ENCODE measurements at places on chromosomes 4 and X. TPM values are rescaled to one million over a fixed set of nuclear protein-coding genes. Genes with fewer than 3 reads are reported as not detected.

The ZNF711 gene
- total RNA-seq, result 6.8 TPM

GRCh38 chr4:7340553-7341433, 93.9 kb downstream of the PSAPL1 start:
- H3K27me3 ChIP-seq, result no peaks in the 10 kb centered on the region
- no peak overlapping the region for H3K4me3 ChIP-seq
- H3K4me1 ChIP-seq, result peaks cover 2% of the 10 kb centered on the region
- no peak overlapping the region for H3K27ac ChIP-seq
- no peaks in the 10 kb centered on the region for H3K36me3 ChIP-seq
- no peak for DNase-seq

The IGFBP7 gene
- 129 TPM for total RNA-seq

The MAMLD1 gene
- total RNA-seq, result 4.0 TPM

The TRO gene
- 3.6 TPM for total RNA-seq

GRCh38 chr4:28388471-28388870, 1527.8 kb downstream of the STIM2 start:
- H3K27me3 ChIP-seq, result no peaks in the 10 kb centered on the region
- no peak for DNase-seq
- H3K4me3 ChIP-seq, result no peak overlapping the region
- no peaks in the 10 kb centered on the region for H3K36me3 ChIP-seq

DNA sequence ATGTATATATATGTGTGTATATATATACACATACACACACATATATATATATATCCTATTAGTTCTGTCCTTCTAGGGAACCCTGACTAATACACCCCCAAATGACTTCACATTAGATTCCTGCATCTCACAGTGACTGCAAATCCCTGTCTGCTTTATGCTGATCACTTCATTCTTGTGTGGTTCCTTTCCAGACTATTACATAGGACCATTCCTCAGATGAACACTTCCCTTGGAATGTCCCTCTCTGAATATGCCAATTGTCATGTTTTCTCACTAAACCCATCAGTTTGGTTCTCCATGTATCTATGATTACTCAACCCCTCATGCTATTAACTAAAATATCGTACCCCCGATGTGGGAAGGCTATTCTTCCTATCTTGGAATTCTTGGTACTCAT, 605.2 kb upstream of the NR3C2 start:
- H3K36me3 ChIP-seq, result no peaks in the 10 kb centered on the region
- no peaks in the 10 kb centered on the region for H3K4me1 ChIP-seq
- no peak overlapping the region for H3K4me3 ChIP-seq
- DNase-seq, result no peak

GRCh38 chrX:74292808-74293123, 11.2 kb upstream of the ZCCHC13 start:
- no peaks in the 10 kb centered on the region for H3K36me3 ChIP-seq
- peak overlapping the region; percentile 91 for H3K27ac ChIP-seq
- peak overlapping the region; percentile 64 for H3K4me3 ChIP-seq
- no peaks in the 10 kb centered on the region for H3K27me3 ChIP-seq
- peaks cover 5% of the 10 kb centered on the region for H3K4me1 ChIP-seq
- no peak for DNase-seq

DNA sequence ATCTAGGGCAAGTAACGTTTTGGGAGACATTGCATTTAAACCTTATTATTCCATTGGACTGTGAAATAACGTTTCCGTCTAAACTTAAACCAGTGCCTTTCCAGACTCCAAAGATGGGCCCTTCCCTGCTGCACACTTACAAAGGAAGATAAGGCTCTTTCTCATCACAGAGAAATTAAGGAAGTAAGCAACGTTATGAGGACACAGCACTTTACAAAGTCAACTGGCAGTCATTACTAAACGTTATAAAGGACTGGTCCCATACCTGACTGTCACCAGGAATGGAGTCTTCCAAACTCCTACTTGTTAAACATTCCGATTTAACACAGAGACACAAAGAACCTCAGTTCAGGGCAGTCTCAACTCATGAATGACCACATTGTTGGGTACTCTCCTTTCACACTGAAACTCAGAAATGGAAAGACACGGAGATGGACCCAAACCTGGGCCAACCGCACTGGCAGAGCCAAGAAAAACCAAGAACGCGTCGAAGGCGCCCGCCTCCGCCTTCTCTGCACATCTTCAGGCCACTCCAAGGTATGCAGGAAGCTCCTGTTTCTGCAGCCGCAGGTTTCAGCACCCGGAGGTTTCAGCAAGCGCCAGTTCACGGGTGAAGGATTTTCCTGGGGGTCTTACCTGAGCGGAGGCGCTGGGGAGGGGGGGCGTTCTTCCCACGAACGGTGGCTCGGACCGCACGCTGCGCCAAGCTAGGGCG, 670 bp downstream of the PAPSS1 start:
- no peak for DNase-seq
- H3K4me3 ChIP-seq, result peak overlapping the region; percentile 72
- no peaks in the 10 kb centered on the region for H3K27me3 ChIP-seq
- H3K4me1 ChIP-seq, result peaks cover 23% of the 10 kb centered on the region
- peak overlapping the region; percentile 80 for H3K27ac ChIP-seq

- no peak overlapping the region for H3K4me3 ChIP-seq
- no peaks in the 10 kb centered on the region for H3K4me1 ChIP-seq
- no peak overlapping the region for H3K27ac ChIP-seq
- H3K36me3 ChIP-seq, result no peaks in the 10 kb centered on the region
These were observed 592.4 kb downstream of the GLUD2 start for GRCh38 chrX:121639781-121640180.

The CCNI gene
- total RNA-seq, result 166 TPM

GRCh38 chr4:145731028-145731427, 51.1 kb downstream of the C4orf51 start:
- no peaks in the 10 kb centered on the region for H3K36me3 ChIP-seq
- peaks cover 46% of the 10 kb centered on the region for H3K4me1 ChIP-seq
- DNase-seq, result no peak
- H3K4me3 ChIP-seq, result no peak overlapping the region
- H3K27ac ChIP-seq, result no peak overlapping the region
- H3K27me3 ChIP-seq, result no peaks in the 10 kb centered on the region

GRCh38 chrX:7106649-7107048, 40.9 kb upstream of the STS start:
- peaks cover 6% of the 10 kb centered on the region for H3K4me1 ChIP-seq
- H3K4me3 ChIP-seq, result no peak overlapping the region
- no peaks in the 10 kb centered on the region for H3K27me3 ChIP-seq
- H3K36me3 ChIP-seq, result no peaks in the 10 kb centered on the region
- no peak for DNase-seq

The MAPK10 gene
- total RNA-seq, result 16.8 TPM

The ATP2B3 gene
- total RNA-seq, result not detected

DNA sequence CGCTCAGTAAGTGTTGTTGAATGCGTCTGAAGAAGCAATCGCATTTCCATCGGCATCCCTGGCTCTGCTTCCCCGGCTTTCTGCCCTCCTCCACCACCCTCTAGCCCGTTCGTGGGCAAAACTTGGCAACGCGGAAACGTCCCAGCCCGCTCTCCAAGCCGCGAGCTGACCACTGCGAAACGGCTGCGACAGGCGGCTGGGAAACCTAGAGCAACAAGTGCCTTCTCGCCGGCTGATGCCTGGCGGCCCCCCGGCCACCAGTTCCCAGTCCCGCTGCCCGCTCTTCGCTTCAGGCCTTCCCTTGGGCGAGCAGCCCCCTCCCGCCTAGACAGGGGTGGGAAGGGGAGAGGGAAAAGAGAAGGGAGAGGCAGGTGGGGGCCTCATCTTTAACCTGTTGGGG, 837 bp downstream of the CITED1 start:
- peaks cover 26% of the 10 kb centered on the region for H3K27me3 ChIP-seq
- H3K4me3 ChIP-seq, result peak overlapping the region; percentile 61
- peaks cover 39% of the 10 kb centered on the region for H3K4me1 ChIP-seq
- DNase-seq, result no peak

The CRLF2 gene
- 0.31 TPM for total RNA-seq

The PPEF2 gene
- not detected for total RNA-seq

The CNGA1 gene
- total RNA-seq, result 8.9 TPM

The PABPC5 gene
- 0.38 TPM for total RNA-seq

DNA sequence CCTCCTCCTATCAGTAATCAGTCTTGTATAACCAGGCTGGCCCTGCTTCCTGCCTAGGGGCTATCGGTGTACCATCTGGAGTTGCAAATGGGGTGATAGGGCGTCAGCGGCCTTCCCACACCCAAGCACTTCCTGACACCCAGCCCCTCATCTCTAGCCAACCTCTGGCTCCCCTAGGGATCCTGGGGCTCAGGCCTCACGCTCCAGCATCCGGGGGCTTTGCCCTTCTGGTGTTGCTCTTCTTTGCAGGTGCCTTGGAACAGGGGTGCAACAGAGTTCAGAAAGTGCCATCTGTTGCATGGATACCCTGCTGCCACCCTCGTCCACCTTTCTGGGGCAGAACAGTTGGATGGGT, 4.1 kb downstream of the IL9R start:
- no peak overlapping the region for H3K4me3 ChIP-seq
- no peaks in the 10 kb centered on the region for H3K27me3 ChIP-seq
- H3K4me1 ChIP-seq, result no peaks in the 10 kb centered on the region
- H3K36me3 ChIP-seq, result no peaks in the 10 kb centered on the region

The EBP gene
- total RNA-seq, result 43.4 TPM

GRCh38 chrX:47877327-47877726, 40.6 kb downstream of the ZNF81 start:
- no peaks in the 10 kb centered on the region for H3K4me1 ChIP-seq
- DNase-seq, result no peak
- H3K4me3 ChIP-seq, result no peak overlapping the region
- H3K36me3 ChIP-seq, result no peaks in the 10 kb centered on the region
- H3K27ac ChIP-seq, result no peak overlapping the region

DNA sequence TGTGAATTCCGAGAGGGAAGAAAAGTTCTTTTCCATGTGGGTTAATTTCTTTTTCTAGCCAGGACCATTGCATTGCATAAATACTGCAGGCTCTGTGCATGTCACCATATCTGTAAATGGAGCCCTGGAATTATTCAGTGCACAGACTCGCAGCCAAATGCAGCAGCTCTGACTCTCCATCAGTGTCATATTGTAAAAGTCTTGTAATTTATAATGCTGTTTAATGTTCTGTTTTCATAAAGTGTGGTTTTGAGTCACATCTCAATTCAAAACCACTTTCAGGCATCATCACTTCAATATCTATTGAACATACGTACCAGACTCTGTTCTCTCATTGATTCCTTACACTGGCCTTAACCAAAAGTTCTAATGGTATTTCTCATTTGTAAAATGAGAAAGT, 193.9 kb upstream of the RPL34 start:
- no peak overlapping the region for H3K4me3 ChIP-seq
- H3K4me1 ChIP-seq, result no peaks in the 10 kb centered on the region
- DNase-seq, result no peak

DNA sequence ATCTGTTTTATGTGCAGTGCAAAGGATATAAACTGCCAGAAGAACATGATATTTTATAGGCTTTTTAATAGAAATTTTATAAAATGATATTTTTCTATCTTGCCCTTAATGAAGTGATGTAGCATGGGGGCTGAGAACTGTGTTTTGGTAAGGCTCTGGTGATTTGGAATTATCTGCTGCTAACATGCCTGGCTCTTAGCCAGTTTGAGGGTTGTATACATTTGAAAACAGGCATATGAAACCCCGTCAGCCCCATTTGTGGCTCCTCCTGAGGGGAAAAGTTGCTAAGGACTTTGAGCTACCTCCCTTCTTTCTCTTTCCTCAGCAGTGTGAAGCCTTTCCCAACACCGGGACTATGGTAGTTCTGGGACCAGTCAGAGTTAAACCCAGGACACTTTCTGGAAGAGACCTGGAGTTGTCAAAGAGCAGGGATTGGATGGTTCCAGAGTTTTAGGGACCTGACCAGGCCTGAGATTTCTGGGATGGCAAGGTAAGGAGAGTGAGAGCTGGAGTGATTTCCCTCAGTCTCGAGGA, 4.7 kb downstream of the SFRP2 start:
- no peak for DNase-seq
- H3K27me3 ChIP-seq, result peaks cover 31% of the 10 kb centered on the region
- no peak overlapping the region for H3K27ac ChIP-seq

The KLHL15 gene
- total RNA-seq, result 8.4 TPM

The GAGE2A gene
- not detected for total RNA-seq

DNA sequence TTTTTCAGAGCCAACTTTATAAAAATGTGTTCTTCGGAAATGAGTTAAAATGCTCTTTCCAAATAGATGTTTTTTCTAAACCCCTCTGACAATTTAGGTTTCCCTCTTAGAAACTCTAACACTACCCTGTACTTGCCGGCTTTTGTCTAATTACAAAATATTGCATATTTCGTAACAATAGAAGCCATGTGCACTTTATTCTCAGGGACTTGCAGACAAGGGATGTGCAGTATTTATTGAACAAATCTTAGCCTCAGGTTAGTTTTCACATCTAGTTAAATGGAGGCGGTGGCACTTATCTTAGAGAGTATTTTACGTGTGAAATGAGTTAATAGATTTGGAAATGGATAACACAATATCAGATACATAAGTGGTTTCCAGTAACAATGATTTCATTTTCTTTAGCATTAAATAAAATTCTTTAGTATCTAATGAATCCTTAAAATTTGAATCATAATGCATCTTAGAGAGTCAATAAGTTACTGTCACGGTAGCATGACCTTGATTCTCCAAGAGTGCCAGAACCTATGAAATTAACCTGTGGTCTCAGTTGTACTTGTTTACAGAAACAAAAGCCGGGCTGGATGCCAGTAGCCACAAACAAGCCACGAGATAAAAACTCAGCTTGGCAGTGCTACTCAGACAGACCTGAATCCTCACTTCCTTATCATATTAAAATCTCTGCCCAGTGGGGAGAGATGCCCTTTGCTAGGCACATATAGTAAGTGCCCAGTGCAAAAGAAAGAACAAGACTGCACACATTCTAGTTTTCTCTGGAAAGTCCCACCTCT, 772 bp upstream of the PABPC4L start:
- H3K4me3 ChIP-seq, result peak overlapping the region; percentile 65
- H3K27me3 ChIP-seq, result no peaks in the 10 kb centered on the region
- H3K4me1 ChIP-seq, result peaks cover 14% of the 10 kb centered on the region
- no peaks in the 10 kb centered on the region for H3K36me3 ChIP-seq
- no peak for DNase-seq

- H3K27me3 ChIP-seq, result no peaks in the 10 kb centered on the region
- H3K4me3 ChIP-seq, result no peak overlapping the region
- peaks cover 15% of the 10 kb centered on the region for H3K4me1 ChIP-seq
- no peak for DNase-seq
These were observed 21.1 kb downstream of the NOP14 start for GRCh38 chr4:2942037-2942531.

The GRIA3 gene
- total RNA-seq, result 0.19 TPM

DNA sequence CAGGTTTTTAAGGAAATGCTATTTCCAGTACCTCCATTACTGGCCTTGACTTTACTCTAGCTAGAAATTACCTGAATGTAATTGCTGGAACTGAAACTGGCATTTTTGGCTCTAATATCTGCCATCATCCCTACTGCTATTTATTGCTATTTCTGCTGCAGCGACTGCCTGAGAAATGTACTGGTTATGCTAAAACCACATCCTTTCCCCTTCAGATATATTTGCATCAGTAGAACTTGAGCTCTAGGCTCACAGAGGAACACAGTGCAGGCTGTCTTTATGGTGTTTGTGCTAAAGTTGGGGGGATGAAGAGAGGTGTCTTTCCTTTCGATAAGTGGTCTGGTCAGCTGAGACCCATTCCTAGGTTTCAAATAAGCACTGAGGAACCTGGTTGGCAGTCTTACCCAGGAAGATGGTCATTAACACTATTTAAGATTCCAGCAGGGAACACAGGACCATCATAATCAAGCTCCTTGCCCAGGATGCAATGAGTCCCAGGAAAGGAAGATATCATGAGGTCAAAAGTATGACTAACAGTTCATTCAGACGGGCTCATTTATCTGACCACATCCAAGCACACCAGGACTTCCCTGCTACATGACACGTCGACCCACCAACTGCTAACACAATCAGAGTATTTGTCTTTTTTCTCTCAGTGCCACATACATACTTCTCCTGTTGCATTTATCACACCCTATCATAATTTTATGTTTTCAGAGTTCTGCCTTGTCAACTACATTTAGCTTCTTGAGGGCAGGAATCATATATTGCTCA, 137.4 kb downstream of the GABRA3 start:
- H3K4me3 ChIP-seq, result no peak overlapping the region
- H3K36me3 ChIP-seq, result no peaks in the 10 kb centered on the region
- no peak overlapping the region for H3K27ac ChIP-seq
- DNase-seq, result no peak
